ENCODE measurements at places on chromosomes 2 and 18.

- DNase-seq: no peak
These were observed 144.9 kb upstream of the LHCGR start for GRCh38 chr2:48900321-48901014.

GRCh38 chr2:18178736-18179349 lies 300.4 kb downstream of the KCNS3 start:
- DNase-seq: peak; percentile 3

- no peak for DNase-seq
These were observed 118.2 kb downstream of the PAX3 start for GRCh38 chr2:222180619-222181018.

DNA sequence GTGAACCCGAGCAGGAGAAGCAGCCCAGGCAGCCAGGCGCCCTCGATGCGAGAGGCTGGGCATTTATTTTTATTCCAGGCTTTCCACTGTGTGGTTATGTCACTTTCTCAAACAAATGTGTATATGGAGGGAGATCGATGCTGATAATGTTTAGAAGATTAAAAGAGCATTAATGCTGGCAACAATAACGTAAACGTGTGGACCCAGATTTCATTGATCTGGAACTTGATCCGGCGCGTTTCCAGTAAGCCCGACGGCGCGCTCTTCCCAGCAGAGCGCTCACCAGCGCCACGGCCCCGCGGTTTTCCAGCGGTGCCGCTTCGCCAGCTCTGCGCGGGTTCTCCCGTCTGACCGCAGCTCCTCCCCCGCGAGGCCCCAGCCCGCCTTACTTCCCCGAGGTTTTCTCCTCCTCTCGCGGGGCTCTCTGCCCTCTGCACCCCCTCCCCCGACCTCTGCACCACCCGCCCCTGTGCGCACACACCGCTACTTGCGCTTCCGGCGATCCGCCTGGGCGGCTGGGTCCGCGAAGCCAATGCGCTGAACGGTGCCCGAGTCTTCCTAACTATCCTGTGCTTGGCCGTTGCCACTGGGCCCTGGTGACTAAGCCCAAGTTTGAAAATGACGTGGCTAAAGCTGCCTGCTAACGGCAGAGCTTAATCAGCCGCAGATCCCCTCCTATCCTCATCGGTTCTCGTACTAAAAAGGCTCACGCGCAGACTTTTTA lies 6.1 kb downstream of the ONECUT2 start:
- no peak for DNase-seq

GRCh38 chr2:7819850-7820249 lies 862.0 kb upstream of the ID2 start:
- no peak for DNase-seq

DNA sequence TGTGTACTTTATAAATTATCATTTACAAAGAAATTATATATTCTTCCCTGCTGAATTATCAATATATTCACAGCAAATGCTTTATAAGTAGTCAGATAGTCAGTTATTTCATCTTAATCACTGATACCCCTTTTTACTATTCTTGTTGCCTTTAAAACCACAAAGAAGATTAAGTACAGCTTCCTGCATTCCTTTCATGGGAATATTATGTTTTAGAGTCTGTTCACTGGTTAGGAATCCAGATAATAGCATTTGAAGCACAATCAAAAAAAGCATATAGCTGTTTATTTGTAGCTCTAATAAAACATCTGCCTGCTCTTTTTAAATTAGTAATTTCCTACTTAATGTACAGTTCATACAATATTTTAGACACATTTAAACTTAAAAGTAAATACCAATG lies 508.9 kb downstream of the FBXO15 start:
- DNase-seq: no peak

DNA sequence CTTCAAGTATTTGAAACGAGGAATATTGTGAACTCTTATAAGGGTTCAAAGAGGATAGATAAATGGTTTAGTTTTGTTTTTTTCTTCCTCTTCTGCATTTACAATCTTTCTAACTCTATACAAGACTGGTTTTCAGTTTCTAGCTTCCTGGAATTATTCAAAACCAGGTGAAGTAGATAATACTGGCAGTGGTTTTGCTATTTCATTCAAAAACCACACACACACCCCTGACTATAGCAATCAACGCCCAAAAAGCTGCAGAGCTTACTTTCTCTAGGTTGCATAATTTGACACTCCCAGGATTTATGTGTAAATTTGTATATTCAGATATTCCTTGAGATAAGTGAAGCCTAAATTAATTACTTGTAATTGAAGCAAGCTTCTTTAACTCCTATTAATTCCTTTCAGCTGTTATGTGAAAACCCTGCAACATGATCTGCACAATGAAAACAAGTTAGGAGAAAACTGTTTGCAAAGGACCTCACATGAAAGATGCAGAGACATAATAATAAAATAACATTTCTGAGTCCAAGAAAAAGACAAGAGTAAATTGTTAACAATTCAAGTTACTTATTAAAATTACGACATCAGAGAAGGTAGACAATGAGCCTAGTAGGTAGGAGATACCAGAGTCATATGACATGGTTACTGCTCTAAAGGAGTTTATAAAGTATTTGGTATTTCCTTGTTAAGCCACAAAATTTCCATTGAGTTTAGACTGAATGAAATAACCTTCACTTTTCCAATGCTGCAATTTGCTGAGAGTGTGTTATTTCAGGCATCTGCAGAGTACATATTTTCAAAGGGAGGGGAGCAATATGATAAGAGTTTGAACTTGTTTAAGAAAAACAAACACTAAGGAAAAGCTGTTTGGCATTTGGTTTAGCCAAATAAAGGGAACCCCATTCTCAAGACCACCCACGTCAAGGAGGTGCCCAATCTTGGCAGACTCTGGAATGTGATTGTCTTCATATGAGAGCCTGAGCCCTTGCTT lies 1.6 kb upstream of the NFE2L2 start:
- no peak for DNase-seq

GRCh38 chr2:239927424-239927981 lies 97.6 kb downstream of the NDUFA10 start:
- DNase-seq: no peak

DNA sequence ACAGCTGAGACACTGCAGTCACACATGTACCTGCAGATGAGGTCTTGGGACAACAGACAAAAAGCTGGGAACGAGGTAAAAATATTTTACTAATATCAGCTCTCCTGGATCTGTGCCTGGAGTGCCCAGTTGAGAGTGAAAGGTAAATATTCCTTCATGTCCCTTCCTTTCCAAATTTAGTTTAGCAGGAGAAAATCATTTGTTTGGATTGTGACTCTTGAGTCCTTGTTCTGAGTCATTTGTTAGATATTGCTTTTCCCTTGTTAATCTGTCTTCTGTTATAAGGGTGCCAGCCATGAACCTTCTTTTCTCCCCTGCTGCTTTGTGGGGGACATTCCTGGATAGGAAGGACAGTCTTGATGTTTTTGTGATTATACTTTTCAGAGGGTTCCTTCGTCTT lies 329.2 kb downstream of the DSC3 start:
- DNase-seq: no peak

DNA sequence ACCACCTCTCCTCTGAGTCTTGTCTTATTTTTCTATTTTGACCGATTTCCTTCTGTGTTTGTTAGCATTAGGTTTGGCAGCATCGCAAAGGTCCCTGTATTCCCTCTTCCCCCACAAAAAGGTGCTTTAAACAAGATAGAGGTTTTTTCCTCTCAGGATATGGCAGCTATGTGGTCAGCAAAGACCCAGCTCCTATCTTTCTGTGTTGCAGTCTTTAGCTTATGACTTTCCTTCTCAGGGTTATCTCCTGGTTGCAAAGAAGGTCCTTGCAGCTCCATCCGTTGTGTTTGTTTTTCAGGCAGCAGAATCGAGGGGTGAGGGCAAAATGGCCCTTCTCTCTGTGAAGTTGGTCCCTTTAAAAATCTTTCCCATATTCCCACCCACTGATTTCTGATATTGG lies 38.4 kb downstream of the GALNT1 start:
- no peak for DNase-seq

DNA sequence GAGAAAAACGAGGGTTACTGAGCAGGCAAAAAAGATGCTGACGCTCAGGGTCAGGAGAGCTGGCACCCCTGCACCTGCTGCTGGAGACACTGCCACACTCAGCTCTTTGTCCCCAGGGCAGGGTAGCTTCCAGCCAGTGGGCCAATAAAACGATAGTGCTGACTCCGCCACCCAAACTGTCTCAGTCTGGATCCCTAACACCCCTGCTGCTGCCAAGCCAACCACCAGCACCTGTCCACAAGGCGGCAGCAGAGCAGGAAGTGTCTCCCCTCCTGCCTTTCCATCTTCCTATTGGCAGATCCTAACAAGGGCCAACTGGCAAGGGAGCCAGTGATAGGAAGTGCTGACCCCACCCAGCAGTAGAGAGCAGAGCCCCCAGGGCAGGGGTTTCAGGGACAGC lies 531.5 kb upstream of the SALL3 start:
- DNase-seq: no peak

DNA sequence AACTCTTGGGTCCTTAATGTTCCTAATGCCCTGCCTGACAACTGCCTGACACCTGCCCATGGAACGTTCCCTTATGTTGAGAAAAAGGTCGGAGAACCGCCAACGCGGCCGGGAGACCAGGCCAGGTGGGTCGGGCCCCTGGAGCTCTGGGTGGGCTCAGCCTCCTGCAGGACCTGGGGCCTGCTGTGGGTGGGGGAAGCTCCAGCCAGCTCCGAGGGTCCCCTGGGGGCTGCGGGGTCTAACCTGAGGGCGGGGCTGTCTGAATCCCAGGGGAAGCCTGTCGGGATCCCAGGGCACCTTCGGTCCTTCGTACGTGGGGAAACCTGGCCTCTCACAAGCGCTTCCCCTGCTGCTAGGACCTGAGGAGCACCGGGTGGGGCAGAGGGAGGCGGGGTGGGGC lies 296.0 kb downstream of the NDUFA10 start:
- no peak for DNase-seq

DNA sequence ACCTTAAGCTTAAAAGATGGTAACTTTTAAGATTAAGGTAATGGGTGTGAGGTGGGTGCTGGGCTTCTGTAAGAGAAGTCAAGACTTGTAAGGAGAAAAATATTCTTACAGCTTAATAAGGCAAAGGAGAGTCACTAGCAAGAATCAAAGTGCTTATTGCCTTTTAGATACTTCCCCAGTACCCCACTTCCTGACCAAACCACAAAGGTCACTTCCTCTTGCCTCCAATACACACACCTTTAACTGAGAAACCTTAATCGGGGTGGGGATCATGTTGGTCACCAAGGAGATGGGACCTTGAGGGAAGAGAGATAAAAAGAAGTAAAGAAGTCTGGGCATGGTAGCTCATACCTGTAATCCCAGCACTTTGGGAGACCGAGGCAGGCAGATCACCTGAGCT lies 10.6 kb upstream of the ATG16L1 start:
- DNase-seq: peak; percentile 27

DNA sequence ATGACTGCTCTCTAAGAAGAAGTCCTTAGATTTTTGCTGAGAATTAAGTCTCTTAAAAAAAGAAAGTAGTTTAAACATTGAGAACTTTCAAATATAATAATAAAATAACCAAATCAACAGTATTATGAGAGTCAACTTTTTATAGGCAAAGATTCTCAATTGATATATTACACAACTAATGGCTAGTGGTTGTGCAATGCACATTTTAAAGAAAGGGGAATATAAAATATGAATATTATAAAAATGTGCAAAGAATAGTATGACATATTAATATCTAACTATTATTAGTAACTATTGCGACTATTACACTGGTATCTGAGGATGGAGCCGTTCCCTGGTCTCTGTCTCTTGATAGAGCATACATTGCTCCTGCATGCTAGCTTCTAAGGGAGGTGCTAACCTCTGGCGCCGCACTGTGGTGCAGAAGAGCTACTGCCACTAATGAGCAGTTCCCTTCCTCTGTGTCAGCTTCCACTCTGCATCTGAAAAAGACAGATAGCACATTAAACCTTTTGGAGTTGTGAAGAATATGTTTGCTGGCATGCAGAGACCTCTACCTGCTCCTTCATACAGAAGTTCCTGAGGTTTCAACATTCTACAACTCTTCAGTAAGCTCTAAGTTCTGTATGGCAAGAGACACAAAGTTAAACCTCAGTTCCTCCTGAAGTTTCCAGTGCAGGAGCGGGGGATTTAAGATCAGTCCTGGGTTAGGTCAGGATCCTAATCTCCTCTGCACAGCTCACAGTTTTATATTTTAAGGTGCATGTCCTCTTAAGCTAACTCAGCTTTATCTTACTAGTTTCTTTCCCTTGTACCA lies 3.5 kb upstream of the SLC9A2 start:
- DNase-seq: peak; percentile 16

DNA sequence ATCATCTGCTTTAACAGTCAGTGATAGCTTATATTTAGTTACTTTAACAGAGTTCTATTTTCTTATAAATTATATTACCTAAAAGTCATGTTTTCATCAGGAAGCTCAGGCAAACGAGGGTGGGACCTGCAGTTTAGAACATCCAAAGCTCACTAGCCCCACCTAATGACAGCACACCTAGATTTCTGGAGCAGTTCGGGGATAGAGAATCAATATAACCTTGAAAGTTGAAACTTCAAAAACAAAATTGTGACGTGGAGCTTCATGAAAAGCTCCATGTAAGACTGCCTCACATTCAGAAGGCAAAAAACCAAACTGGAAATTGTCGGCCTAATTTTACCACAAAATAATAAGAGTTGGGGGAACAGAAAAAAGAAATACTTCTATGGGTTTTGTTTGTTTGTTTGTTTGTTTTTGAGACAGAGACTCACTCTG lies 185.9 kb upstream of the CCDC150 start:
- no peak for DNase-seq

GRCh38 chr2:133657591-133657990 lies 89.3 kb upstream of the NCKAP5 start:
- DNase-seq: no peak

DNA sequence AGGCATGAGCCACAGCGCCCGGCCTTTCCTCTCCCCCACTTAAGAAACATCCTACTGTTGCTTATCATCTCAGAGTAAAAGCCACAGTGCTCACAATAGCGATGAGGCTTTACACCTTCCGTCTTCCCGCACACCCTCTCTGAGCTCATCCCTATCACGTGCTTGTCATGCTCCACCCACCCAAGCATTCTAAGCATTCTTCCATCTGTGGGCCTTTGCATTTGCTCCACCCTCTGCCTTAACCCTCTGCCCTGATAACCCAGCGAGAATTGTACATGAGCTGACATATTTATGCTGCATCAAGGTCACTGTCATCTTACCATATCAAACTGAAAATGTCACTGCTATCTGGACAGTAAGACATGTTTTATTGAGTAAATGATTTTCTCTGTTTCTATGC lies 22.6 kb downstream of the FOXI3 start:
- DNase-seq: no peak

GRCh38 chr2:229798446-229799155 lies 84.2 kb upstream of the DNER start:
- DNase-seq: no peak

GRCh38 chr2:172244419-172245130 lies 141.9 kb upstream of the DLX2 start:
- DNase-seq: no peak

- DNase-seq: no peak
These were observed 10.2 kb downstream of the MLPH start for GRCh38 chr2:237497009-237497837.

Data from GM12892 (cell line).